ENCODE measurements at places on chromosomes 3 and 15.

DNA sequence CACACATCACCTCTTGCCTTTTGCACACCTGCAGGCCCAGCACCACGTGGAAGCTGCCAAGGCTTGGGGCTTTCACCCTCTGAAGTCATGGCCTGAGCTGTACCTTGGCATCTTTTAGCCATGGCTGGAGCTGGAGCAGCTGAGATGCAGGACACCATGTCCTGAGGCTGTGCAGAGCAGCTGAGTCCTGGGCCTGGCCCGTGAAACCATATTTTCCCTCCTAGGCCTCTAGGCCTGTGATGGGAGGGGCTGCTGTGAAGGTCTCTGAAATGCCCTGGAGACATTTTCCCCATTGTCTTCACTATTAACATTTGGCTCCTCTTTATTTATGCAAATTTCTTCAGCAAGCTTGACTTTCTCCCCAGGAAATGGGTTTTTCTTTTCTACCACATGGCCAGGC is 41.9 kb upstream of the PEX5L start:
- no peak for DNase-seq

GRCh38 chr3:52893723-52894122 is 3.6 kb downstream of the STIMATE start:
- no peak for DNase-seq

- no peak for DNase-seq
These were observed 235.8 kb downstream of the FHIT start for GRCh38 chr3:61015408-61015807.

GRCh38 chr15:83559310-83559966 is 94.5 kb upstream of the ADAMTSL3 start:
- DNase-seq = no peak

DNA sequence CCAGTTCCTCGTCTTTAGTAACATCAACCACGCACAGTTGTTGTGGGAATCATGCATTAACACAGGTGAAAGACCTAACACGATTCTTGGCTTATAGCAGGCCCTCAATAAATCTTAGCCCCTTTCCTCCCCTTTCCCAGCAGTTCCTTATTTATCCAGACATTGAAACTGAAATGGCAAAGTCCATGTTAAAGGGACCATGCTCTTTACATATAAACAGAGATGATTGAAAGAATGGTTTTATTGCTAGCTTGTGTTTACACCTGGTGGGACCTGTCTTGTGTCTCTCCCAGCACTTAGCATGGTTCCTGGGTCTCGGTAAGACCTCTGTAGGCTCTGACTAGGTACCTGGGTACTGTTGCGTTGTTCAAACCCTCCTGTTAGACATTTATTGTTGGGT is 251.8 kb downstream of the LRTM1 start:
- no peak for DNase-seq

DNA sequence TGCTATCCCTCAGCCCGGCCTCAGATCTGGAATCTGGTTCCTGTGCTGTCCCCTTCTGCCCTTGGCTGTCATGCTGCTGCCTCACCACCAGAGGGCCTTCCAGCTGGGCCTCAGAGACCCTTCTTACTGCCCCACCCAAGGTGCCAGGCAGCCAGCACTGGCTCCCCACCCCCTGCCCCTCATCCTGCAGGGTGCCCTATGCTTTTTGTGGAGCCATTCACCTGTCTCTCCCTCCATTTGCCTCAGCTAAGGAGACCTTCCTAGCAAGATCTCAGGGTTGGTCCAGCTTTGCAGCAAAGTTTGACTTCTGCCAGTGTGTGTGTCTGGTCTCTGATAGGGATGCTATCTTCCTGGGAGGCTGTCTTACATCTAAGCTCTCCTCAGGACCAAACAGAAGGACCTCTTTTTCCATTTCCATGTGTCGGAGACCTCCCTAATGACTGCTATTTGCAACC is 1.9 kb upstream of the VWA5B2 start:
- no peak for DNase-seq

DNA sequence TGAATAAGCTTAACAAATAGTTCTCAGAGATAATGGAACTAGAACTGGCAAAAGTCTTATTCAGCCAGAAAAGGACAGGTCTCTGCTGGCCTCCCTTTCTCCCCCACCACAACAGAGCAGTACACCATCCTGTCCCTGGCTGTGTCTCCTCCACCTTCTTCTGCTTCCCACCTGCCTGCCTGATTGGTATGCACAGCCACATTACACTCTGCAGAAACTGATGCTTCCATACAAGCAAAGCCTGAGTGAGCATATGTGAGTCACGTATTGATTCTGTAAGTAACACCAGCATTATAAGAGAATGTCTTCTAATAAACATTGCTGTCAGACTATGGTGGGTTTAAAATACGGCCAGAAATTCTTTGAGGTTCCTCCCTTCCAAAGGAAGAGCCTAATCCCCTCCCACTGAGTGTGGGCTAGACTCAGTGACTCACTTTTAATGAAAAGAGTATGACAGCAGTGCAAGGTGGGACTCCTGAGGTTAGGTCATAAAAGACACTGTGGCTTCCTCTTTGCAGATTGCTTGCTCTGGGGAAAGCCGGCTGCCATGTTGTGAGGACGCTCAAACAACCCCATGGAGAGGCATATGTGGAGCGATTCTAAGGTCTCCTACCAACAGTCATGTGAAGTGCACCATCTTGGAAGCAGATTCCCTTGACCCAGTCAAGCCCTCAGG is 44.4 kb downstream of the ANXA2 start:
- no peak for DNase-seq

DNA sequence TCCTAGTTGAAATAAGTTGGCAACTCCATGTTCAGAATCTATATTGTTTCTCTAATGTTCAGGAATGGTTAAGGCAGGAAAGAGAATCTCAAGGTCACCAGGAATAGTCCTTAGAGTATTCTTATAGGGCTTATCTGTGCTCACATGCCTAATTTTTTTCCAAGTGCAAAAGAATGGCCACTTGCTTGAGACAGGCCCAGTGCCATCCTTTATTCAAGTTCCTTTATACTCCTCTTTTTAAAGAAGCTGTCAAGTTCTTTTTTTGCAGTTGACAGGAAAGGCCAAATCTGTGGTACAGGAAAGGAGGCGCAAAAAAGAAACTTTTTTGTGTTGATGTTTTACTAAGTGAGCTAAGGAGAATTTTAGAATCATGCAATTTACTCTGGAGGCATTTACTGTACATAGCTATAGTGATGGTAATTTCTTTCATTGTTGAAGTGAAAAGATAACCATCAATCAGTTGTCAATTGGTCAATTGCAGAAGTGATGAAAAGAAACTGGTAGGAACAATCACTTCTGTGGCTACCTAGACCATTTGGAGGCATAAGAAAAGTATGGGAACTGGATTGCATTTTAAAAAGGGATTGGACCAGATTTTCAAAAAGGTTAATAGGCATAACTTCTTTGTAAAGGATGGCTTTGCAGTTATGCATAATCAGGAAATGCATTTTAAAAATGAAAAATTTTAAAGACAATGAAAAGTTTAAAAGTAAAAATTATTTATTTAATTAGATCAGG is 102.5 kb upstream of the SOX2 start:
- DNase-seq = no peak

- no peak for DNase-seq
These were observed 48.3 kb downstream of the ASB7 start for GRCh38 chr15:100650685-100651084.

DNA sequence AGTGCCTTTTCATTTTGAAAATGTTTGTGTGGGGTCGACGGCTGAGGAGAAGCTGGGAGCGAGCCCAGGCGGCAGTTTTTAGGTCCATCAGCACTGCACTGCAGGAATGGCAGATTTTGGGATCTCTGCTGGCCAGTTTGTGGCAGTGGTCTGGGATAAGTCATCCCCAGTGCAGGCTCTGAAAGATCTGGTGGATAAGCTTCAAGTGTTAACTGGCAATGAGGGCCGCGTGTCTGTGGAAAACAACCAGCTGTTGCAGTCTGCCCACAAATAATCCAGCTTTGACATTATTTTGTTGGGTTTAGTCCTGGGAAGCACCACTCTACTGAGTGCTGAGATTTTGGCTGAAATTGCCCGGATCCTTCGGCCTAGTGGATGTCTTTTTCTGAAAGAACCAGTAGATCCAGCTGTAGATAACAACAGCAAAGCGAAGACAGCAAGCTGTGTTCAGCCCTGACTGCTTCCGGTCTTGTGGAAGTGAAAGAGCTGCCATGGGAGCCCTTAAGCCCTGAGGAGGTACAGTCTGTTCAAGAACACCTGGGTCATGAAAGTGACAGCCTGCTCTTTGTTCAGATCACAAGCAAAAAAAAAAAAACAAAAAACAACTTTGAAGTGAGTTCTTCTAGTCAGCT is 13.1 kb upstream of the ANP32A start:
- no peak for DNase-seq

DNA sequence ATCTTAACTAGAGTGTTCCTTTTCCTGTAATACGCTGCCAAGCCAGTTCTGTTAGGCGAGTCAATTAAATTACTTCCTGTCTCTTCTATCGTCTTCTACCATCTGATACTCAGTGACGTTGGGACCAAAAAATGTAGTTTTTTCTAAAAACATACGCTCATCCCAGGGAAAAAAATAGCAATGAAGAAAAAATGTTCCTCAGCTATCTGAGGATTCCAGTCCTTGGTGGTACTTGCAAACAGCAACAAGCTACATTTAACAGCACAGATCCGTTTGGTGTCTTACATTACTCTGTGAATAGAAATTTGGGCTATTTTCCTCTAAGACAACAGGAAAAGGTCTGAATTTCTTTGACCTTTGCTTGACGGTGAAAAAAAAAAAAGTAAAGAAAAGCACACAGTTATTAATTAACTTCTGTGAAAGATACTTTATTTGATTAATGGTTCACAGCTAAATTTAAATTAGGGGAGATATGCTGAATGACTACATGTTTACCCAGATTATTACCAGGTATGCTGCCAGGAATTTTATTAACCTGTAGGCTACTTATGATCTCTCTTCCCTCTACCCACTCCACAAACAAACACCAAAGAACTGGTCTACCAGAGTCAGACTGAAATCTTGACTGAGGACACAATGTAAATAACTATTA is 254.4 kb upstream of the ZPLD1 start:
- DNase-seq = no peak

DNA sequence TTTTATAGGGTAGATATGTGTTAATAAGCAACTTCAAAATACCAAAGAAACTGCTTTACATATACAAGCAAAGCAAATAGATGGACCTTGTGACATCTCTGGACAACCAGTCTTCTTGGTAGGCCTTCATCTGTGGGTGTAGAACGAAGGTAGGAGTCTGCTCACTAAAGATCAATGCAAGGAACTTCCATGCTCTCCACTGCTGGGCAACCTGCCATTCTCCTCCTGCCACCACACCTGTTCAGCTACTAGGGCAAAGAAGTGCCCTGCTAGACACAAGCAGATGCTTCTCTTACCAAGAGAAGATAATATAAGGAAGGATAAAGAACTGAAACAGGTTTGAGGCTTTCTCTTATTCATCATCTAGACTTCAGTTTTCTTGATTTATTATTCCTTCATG is 12.6 kb downstream of the PPARG start:
- DNase-seq = no peak

DNA sequence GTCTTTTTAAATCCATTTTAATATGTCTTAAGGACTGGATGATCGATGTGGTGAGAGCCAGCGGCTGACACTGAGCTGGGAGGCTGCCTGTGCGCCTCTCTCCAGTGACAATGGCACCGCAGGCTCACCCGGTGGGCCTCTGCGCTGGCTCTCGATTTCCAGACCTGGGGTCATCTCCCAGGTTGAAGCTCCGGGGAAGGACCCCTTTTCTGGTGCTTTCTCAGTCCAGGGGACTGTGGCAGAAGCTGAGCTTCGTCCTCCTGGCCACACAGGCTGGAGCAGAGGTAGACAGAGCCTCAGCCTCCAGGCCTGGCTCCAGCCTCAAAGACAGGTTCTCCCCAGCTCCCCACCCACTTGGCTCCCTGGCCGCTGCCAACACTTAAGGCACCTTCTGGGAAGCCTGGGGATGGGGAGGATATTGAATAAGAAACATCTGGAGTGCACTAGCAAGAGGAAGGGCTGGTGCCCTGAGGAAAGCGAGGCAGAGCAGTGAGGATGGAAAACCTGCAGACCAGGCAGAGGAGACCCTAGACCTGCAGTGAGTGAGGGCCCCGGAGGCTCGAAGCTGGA is 154.2 kb upstream of the SMAD3 start:
- DNase-seq = no peak

GRCh38 chr3:14275962-14276909 is 97.6 kb downstream of the LSM3 start:
- DNase-seq = no peak

GRCh38 chr3:147189016-147189415 is 217.3 kb downstream of the ZIC4 start:
- DNase-seq = no peak

DNA sequence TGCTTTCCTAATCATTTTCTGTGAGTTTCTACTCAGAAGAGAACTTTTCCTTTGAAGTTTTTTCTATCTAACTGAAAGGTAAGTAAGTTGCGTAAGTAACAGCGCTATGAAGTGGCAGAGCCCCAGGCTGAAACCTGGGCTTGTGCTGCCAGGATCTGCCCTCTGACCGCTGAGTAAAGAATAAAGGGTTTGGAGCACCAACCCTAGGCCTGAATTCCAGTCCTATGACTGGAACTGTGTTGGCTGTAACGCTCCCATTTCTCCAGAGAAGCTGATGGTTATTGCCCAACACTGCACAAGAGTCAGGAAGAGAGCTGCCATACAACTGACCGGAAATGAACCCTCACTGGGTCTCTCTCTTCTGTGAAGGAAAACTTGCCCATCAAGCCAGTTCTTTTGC is 87.0 kb downstream of the FOXB1 start:
- no peak for DNase-seq

DNA sequence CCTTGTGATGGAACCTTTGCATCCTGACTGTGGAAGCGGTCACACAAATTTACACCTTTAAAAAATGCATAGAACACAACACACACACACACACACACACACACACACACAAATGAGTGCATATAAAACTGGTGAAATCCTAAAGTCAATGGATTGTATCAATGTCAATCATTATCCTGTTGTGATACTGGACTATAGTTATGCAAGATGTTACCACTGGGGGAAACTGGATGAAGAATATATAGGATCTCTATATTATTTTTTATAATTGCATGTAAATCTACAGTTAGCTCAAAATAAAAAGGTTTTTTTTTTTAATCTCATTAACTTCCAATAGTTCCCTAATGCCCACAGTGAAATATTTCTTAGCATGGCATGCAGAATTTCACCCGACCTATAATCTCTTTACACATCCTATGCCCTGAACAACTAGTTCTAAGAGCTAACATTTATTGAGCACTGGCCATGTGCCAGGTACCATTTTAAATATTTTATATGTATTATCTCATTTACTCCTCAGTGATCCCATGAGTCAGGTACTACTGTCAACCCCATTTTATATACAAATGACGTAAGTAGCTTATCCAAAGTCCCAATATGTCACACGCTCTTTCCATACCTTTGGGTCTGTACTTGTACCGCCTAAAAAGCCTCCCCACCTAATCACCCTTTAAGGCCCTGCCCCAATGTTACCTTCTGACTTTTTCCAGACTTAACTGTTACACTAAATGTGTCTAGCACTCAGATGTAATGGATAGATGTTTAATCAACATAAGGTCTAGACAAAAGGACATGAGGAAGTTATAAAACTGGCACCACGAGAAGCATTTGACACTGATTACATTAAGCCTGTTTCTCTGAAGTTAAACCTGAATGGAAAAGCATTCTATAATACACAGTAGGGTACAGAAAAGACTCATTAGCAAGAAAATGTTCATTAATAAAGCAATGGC is 5.5 kb downstream of the ABCC5 start:
- DNase-seq = no peak

- no peak for DNase-seq
These were observed 144.5 kb downstream of the PDZRN3 start for GRCh38 chr3:73480187-73480672.

- DNase-seq = peak; percentile 53
These were observed 40.8 kb downstream of the POLR2M start for GRCh38 chr15:57747206-57747896.

Measured in Right ventricle myocardium superior (tissue), 1 donor.